ENCODE measurements at places on chromosomes 4 and X.

DNA sequence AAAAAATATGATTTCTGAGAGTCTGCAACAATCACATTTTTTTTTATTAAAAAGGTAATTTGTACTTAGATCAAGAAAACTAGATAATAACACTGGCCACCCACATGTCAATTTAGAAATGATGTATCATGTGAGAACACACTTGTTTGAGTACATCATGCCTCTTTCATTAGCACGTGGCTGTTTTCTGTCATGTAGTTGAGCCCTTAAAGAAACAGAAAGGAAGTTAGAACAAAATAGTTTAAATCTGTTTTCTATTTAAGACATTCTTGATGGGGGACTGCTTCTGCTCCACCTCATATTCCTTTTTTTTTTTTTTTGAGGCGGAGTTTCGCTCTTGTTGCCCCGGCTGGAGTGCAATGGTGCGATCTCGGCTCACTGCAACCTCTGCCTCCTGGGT lies 207.5 kb downstream of the NSUN7 start:
- DNase-seq, result no peak

- DNase-seq, result no peak
Observed at GRCh38 chr4:147825451-147826287, 93.8 kb downstream of the ARHGAP10 start.

GRCh38 chr4:172573899-172574298 lies 594.7 kb upstream of the GALNT7 start:
- DNase-seq, result peak; percentile 77

- DNase-seq, result no peak
Observed at GRCh38 chrX:56499372-56499771, 64.1 kb upstream of the UBQLN2 start.

- DNase-seq, result no peak
Observed at GRCh38 chrX:94178145-94178788, 504.3 kb downstream of the FAM133A start.

GRCh38 chrX:50779694-50780093 lies 34.3 kb downstream of the SHROOM4 start:
- DNase-seq, result peak; percentile 3
